ENCODE measurements at places on chromosomes 3 and 15. TPM values are rescaled to one million over a fixed set of nuclear protein-coding genes. Genes with fewer than 3 reads are reported as not detected.

Gene MORC1
- total RNA-seq, result not detected

Gene DNASE1L3
- total RNA-seq, result not detected

Gene DUOXA1
- 18.3 TPM for total RNA-seq

DNA sequence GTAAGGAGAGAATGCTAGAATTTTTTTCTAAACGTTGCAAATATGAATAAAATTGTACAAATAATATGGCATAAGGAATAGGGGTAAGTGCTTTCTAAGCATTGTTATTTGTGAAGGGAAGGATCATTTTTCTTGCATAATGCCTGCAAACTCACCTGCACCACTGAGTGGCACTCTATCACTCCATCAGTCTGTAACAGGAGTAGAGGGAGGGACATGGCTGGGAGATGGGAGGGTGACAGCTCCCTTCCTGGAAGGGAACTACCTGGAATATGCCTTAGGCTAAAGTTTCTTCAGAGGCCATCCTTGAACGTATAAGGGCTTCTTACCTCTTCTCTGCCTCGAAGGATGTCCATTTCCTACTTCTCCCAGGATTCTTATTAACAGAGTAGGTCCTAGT is 3.0 kb downstream of the NAALADL2 start:
- peak overlapping the region; percentile 14 for H3K27ac ChIP-seq
- H3K27me3 ChIP-seq, result no peaks in the 10 kb centered on the region
- no peaks in the 10 kb centered on the region for H3K36me3 ChIP-seq

GRCh38 chr3:77052051-77052501 is 12.2 kb downstream of the ROBO2 start:
- no peak overlapping the region for H3K27ac ChIP-seq
- H3K4me3 ChIP-seq, result no peak overlapping the region
- H3K4me1 ChIP-seq, result no peaks in the 10 kb centered on the region
- no peaks in the 10 kb centered on the region for H3K36me3 ChIP-seq
- H3K27me3 ChIP-seq, result no peaks in the 10 kb centered on the region

GRCh38 chr3:119295816-119296726 is 1.9 kb downstream of the ARHGAP31 start:
- no peaks in the 10 kb centered on the region for H3K36me3 ChIP-seq
- H3K4me1 ChIP-seq, result peaks cover 9% of the 10 kb centered on the region
- DNase-seq, result no peak

DNA sequence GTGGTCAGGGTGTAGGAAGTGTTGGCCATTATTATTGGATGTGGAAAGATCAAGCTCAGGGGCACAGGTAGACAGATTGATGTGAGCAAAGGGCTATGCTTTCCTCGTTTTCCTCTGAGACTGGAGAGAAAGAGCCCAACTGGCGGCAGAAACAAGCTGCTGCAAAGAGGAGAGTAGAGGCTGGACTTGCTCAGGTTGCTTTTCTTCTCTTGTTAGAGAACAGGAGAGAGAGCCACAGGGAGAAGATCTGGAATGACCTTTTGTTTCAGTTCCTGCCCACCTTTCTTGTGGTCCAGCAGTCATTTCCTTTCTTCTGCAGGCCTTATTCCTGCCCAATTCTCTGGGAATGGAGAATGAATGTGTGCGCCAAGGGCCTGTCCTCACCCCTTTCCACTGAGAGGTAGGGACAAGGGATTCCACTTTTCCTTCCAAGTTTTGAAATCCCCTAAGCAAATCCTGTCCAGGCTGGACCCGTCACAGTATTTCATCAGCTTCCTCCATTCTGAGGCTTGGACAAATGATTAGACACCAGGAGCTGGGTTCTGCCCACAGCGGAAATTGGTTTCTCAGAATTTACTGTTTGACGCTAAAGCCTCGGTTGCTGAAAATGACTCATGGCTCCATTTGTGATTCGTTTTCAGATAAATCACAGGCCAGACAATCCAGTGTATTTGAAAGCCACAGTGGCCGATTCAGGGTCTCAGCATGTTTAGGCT is 16.1 kb downstream of the ZNF80 start:
- H3K27me3 ChIP-seq, result no peaks in the 10 kb centered on the region
- no peak overlapping the region for H3K4me3 ChIP-seq
- no peak overlapping the region for H3K27ac ChIP-seq
- H3K4me1 ChIP-seq, result no peaks in the 10 kb centered on the region
- no peaks in the 10 kb centered on the region for H3K36me3 ChIP-seq

DNA sequence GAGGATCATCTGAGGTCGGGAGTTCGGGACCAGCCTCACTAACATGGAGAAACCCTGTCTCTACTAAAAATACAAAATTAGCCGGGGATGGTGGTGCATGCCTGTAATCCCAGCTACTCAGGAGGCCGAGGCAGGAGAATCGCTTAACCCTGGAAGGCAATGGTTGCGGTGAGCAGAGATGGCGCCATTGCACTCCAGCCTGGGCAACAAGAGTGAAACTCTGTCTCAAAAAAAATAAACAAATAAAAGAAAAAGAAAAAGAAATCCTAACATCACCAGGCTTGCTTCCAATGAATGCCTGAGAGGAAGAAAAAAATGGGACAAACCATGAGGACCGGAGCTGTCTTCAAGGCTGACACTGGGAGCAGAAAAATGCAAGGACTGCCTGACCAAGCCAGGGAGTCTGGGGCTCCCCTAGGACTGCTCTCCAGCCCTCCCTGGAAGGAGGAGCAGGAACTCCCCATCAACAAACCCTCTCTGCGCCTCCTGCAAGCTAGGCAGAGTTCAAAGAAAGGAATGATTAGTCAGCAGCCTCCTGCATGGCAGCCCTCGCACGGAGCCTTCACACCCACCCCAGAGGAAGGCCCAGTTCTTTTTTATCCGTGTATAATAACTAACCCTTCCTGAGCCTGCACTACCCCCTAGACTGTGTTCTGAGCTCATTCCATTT is 55.4 kb downstream of the NUP210 start:
- no peak overlapping the region for H3K4me3 ChIP-seq
- H3K36me3 ChIP-seq, result no peaks in the 10 kb centered on the region
- no peak for DNase-seq
- H3K27me3 ChIP-seq, result no peaks in the 10 kb centered on the region
- H3K27ac ChIP-seq, result no peak overlapping the region

DNA sequence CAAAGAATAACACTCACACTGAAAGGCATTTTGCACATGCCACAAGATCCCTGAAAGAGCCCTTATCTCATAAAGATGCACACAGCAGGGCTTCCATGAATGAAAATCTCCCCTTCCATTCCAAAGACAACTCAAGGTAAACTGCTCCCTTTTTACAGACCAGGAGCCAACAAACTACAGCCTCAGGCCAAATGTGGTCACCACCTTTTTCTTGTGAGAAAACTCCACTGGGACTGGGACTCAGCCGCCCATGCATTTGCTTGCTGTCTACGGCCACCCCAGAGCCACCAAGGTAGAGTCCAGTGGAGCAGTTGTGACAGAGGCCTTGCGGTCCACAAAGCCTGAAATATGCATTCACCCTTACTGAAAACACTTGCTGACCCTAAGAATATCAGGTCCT is 334.8 kb downstream of the OCA2 start:
- H3K36me3 ChIP-seq, result no peaks in the 10 kb centered on the region
- H3K27me3 ChIP-seq, result no peaks in the 10 kb centered on the region
- H3K27ac ChIP-seq, result no peak overlapping the region
- H3K4me3 ChIP-seq, result no peak overlapping the region
- no peak for DNase-seq

Data from stomach (tissue), 19 donors.